ENCODE measurements at places on chromosomes 5 and 9.

GRCh38 chr5:112097768-112098167, 321.3 kb downstream of the EPB41L4A start:
- DNase-seq: no peak

GRCh38 chr5:35032356-35032755, 15.4 kb downstream of the AGXT2 start:
- no peak for DNase-seq

- no peak for DNase-seq
Observed at GRCh38 chr5:172644711-172645110, 3.6 kb downstream of the NEURL1B start.

DNA sequence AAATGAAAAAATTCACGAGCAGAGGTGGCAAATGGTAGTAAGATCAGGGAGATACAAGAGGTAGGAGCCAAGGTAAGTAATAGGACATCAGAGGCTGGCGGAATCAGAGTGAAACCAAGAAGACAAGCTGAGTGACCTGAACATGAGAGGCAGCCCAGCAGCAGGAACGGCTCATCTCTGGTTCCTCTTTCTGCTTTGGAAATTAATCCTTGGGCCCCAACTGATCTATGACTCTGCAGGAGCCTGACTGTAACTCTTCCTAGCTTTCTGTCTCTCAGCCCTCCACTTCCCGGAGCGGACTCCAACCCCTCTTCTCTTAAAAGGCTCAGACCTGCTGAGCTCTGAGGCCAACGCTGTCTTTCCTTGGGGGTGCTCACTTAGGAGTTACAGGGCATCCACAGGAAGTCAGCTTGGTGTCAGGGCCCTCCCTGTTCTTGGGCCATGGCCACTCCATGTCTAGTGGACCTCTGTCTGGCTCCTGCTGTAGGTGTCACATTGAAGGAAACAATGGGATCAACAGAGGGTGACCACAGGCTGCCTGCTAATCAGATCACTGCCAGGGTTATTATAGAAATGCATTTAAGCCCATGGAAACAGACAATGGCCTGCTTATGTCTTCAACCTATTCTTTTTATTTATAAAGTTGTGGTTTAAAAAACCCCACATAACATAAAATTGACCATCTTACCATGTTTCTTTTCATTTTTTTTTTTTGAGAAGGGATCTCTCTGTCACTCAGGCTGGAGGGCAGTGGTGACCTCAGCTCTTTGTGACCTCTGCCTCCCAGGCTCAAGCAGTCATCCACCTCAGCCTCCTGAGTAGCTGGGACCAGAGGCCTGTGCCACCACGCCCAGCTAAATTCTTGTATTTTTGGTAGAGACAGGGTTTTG, 22.5 kb upstream of the SHB start:
- DNase-seq: no peak

GRCh38 chr5:180540050-180540694, 46.0 kb downstream of the CNOT6 start:
- DNase-seq: no peak

Measured in effector memory CD8-positive, alpha-beta T cell (primary cell).